Hematopoietic multipotent progenitor cell treated with erythropoietin and hydrocortisone succinate and interleukin-3 and kit ligand, for 17 days (in vitro differentiated cells): ENCODE measurements at places on chromosomes 3 and 15.

GRCh38 chr3:42803414-42804105 is 730 bp downstream of the HIGD1A start:
- DNase-seq = peak; percentile 53

GRCh38 chr3:183728204-183728603 is 30.6 kb downstream of the YEATS2 start:
- DNase-seq = no peak

DNA sequence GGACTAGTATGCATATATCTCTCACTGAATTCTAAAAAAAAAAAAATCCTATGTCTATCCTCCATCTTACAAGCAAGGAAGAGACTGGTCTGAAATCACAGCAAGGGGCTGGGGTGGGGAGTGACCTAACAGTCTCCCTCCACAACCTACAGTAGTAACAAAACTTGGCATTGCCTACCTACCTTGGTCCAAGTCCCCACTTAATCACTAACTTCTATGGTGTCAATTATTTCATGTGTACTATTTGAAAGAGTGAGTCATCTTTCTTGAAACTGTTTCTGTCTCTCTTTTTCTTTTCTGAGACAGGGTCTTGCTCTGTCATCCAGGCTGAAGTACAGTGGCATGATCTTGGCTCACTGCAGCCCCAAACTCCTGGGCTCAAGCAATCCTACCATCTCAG is 36.8 kb downstream of the CHAC1 start:
- no peak for DNase-seq

DNA sequence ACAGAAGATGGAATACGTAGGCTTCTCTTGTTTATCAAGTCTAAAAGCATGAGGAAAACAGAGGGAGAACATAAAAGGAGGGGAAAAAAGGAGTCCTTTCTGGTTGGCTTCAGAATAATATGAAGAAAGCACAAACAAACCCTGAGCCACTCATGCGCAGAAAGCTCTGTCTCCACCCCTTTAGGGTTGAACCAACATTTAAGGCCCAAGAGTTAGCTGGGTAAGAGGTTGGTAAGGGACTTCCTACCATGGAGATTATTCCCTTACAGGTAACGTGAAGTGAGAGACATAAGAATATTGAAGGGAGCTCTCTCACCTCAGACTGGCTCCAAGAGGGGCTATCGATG is 145.3 kb downstream of the RORA start:
- DNase-seq = no peak

GRCh38 chr3:146680617-146681016 is 75.5 kb upstream of the PLSCR5 start:
- no peak for DNase-seq

GRCh38 chr15:41901431-41901830 is 7.6 kb upstream of the SPTBN5 start:
- DNase-seq = no peak

GRCh38 chr3:89964347-89964746 is 856.9 kb downstream of the EPHA3 start:
- no peak for DNase-seq

- no peak for DNase-seq
Measured at GRCh38 chr3:161082063-161082462, 23.1 kb downstream of the B3GALNT1 start.

DNA sequence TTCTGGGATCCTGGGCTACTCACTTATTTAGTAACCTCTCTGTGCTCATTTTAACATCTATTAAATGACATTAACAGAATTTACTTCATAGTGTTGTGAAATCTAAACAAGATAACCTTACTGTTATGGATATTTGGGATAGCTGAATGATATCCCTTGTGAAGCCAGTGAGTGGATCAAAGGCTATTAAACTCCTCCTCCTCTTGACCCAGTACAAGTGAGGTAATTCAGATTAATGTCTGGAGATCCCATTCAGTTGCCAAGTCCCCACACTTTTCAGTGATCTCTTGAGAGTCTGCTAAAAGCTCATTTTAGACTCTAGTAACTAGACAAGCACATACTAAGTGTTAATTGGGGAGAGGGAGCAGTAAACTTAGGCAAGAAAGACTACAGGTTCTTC is 2.5 kb upstream of the ANKRD28 start:
- no peak for DNase-seq

DNA sequence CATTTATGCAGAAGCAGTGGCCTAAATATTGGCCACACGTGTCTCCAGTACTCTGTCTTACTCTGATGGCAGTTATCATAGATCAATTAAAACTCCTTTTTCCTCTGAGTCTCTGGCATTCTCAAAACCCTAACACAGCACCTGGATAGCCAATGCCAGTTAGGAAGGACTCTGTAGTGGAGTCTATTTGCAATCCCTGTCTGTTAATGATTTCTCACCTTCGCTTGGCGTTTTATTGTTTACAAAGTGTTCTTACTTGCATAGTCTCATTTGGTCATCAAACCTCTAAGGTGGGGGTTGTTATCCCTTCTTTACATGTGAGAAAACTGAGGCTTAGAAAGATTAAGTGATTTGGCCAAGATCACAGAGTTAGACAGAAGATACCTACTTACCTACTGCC is 258.8 kb downstream of the IL5RA start:
- DNase-seq = no peak

- DNase-seq = no peak
Measured at GRCh38 chr3:137332297-137332696, 374.5 kb downstream of the IL20RB start.

GRCh38 chr15:40151991-40152390 is 8.9 kb upstream of the BUB1B start:
- DNase-seq = no peak

GRCh38 chr15:67025719-67026609 is 39.4 kb upstream of the SMAD3 start:
- no peak for DNase-seq

DNA sequence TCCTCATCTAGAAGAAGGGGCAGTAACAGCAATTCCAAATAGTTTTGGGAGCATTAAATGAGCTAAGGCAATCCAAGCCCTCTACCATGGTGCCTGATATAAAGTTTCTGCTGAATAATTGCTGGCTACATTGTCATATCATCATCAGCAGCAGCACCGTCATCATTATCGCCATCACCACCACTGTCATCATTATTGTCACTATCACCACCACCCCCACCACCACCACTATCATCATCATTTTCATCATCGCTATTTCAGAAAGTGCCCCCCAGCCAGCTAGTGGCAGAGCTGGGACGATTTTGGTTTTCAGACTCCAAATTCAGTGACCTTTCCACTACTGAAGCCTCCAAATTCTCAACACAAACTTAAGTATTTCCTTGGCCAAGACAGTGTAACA is 15.0 kb downstream of the XCR1 start:
- no peak for DNase-seq

DNA sequence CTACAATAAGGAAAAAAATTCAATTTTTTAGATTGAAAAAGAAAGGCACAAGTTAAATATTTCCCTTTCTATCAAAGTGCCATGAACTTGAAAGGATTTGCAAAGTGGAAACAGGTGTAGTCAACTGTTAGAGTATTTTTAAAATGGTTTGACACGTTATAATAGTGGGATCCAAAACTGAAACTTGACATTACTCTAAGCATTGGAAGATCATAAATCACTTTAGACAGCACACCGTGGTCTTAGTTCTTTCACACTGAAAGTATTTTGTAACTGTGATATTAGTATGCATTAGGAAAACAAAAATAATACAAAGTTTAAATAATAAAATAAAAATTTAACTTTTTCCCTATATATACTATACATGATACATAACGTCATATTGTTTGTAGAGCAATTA is 933.1 kb downstream of the EPHA3 start:
- no peak for DNase-seq

DNA sequence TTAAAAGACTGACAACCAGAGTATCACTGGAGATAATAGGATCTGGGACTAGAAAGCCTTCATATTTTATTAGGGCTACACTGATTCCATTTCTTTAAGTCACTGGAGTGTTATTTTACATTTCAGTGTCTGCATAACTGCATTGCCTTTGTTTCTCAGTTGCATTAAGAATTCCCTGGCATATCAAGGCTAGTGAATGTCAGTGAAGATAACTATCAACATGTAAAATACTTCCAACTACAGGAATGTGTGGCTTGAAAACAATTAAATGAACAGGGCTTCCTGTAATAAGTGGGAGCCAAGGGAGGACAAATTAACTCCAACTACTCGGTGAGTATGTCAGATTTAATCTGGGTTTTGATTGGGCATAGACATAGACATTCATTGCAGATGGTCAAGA is 628.5 kb downstream of the ROBO2 start:
- no peak for DNase-seq

DNA sequence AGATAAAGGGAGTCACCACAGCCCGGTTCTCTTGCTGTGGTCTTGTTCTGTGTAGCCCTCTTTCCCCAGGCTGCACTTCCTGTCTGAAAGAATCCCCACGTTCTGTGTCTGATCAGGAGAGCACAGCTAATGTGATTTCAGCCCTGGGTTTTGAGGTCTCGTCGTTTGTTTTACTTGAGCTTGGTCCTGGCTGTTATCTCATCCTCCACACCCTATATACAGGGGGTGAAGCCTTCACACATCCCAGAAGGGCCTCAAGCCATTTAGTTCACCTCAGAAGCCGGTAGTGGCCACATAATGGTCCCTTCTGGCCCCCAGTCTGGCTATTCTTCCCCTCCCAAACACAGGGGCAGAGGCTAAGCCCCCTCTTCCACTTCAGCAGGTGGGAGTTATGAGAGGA is 115.6 kb downstream of the PDE8A start:
- DNase-seq = no peak

DNA sequence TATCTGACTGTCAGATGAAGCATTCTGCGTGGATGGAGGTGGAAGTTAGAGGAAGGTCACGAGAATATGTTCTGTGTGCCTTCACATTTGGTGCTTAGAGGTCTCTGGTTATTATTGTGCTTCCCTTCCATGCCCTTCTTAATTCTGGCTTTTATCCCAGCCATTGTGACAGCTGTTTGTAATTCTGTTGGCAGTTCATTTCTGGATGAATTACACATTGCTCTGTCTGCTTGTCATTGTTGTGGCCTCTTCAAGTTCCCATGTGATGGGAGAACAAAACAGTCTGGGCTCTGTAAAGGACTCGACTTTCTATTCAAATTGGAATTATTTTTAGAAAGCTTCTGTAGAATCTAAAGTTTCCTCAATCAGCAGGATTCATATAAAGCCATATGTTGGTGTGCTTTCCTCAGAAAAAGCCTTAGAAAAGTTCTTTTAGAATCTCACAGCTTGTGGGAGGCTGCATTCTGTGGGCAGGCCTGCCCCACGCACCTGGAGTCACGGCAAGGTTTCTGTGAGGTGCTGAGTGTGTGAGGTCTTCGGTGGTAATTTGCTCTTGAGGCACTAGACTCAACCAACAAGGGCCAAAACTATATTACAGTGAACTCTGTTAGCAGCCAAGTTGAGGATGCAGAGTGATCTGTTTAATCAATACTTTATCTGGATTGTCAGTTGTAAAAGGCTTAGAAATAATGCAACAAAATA is 397.4 kb upstream of the AZI2 start:
- DNase-seq = no peak

DNA sequence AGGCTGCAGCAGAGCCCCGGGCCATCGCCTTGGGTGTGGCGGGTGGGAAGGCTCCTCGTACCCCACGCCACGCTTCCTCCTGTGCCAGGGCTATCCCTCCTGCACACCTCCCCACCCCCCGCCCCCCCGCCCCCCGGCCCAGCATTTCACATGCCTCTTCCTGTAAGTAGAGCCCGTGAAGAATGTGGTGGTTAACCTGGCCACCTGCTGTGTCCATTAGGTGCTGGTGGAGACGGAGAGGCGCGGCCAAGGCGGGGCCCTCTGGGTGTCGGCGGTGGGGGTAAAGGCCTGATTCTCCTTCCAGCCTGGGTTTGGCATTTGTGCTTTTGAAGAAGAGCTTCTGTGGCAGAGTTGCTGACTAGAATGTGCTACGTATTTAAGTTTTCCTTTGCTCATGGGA is 127.8 kb downstream of the CHDH start:
- DNase-seq = no peak

DNA sequence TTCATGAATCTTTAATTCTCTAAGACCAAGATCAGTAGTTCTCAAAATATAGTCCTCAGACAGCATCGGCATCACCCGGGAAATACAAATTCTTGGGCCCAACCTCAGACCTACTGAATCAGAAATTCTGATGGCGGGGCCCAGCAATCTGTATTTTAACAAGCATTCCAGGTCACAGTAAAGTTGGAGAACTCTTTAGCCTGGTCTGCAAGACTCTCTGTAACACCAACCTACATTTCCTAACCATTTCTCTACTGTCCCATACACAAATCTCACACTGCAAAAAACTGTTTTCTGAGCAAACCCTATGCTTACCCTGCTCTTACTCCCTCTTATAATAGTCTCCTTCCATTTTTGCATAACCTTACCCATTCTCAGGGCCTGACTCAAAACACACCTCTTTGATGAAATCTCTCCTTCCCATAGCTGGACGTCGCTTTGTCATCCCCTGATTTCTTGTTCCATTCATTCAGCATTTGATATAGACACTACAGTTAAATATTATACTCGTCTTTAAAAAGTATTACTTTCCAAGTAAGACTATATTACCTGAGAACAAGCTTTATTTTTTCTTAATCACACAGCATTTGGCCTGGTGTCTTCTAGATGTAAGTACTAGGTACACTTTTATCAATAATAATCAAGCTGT is 83.3 kb upstream of the MYO5C start:
- no peak for DNase-seq

DNA sequence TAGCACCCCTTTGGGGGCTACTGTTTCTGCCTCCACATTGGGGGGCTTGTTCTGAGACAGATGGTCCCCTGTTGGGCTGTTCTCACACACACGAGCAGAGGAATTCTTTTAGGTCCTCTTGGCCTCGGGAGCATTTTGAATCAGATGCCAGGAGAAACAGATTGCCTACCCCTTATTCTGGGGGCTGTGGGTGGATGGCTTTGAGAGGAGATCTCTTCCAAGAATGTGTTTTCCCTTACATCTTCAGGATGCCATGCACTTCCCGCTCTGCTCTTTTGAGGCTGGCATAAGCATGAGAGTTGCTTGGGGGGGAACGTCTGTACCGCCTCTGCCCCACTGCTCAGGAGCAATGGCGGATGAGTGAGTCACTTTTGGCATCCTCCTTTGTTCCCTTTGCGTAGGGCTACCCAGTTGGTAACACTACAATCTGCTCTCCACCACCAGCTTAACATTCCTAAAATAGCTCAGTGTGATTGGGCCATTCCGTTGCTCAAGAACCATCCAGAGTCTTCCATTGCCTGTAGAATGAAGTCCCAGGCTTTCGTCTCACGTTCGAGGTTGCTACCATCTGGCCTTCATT is 154.4 kb downstream of the RPLP1 start:
- no peak for DNase-seq

- DNase-seq = no peak
Measured at GRCh38 chr3:117811786-117812185, 1102.2 kb downstream of the TUSC7 start.

GRCh38 chr15:80697075-80697685 is 2.1 kb downstream of the ABHD17C start:
- no peak for DNase-seq

- DNase-seq = no peak
Measured at GRCh38 chr3:95289295-95289694, 1226.4 kb downstream of the NSUN3 start.

DNA sequence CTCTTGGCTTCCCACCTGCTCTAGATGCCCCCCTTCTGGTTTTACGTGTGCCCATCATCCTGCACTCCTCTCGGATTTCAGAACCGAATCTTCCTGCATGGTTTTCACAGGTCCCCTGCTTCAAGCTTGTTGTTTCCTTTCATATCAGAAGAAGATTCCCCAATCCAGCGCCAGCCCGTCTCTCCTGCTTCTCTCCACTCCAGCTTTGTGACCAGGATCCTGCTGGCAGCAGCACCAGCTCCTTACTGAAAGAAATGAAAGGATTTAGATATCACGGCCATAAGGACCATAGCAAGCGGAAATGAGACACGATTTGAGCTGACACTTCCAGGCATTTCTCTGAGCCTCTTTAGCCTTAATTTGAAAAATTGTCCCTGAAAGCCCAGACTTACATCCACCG is 180.3 kb upstream of the UBE3A start:
- DNase-seq = no peak
